Choroid plexus epithelial cell (primary cell): ENCODE measurements at places on chromosomes 5 and 9.

DNA sequence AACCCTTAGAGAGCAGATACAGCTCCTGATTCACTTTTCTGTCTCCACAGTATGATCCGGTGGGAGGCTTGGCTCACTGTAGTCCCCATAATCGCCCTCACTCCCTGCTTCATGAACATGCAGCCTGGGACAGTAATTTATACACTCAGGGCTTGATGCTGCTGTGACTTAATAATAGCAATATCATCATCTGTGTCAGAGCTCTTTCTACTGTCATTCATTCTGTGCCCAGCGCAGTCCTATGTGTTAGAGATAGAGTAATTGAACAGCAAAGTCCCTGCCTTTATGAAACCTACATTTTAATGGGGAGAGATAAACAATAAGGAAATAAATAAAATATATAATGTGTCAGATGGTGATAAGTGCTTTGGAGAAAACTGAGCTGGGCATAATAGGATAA, 2.8 kb upstream of the HEMGN start:
- DNase-seq: no peak

DNA sequence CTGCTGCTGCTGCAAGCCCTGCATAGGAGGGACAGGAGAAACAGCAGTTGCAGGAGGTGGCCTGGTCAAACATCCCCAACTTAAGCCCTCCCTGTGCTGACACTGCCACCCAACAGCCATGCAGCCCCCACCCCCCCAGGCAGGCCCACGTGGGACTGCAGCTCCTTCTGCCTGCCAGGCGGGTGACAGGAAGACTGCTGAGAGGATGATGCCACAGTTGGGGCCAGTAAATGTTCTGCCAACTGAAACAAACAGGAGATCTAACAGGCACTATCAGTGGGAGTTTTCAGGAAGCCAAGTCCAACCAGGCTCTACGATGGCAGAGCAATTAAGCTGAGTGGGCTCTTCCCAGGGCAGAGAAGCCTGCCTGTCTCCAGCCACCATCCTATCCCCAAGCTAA, 31.1 kb downstream of the DIRAS2 start:
- no peak for DNase-seq

DNA sequence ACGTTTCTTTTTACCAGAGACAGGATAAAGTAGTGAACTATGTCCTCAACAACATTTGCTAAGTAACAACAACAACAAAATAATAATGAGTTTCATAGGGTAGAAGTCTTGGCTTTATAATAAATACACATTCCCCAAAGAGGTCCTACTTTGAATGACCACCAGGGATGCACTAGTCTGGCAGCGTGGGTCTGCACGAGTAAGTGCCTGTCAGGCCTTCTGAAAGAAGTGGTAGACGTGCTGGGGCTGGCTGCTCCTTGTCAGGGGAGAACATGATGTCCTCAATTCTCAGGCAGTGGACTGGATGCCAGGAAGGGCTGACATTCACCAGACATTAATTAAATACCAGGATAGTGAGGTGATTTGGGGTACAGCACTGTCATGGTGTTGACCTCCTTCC, 331.1 kb downstream of the TMEM38B start:
- DNase-seq: no peak

GRCh38 chr9:127853312-127854183, 910 bp downstream of the ENG start:
- DNase-seq: peak; percentile 54

DNA sequence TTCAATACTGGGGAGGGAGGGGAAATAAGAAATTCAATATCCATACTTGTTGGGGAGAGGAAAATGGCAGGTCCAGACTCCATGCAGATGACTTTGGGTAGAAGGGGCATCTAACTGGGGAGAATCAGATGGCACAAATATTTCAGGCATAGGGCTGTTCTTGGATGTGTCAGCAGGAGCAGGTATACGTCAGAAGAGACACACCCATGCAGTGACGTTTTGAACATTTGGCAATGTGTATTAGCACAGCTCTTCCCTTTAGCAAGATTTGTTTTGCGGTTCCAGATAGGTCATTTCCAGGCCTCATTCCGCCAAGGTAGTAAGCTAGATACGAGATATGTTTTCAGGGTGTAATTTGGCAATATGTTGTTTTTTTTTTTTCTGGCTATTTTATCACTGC, 187.2 kb upstream of the CDH10 start:
- no peak for DNase-seq

DNA sequence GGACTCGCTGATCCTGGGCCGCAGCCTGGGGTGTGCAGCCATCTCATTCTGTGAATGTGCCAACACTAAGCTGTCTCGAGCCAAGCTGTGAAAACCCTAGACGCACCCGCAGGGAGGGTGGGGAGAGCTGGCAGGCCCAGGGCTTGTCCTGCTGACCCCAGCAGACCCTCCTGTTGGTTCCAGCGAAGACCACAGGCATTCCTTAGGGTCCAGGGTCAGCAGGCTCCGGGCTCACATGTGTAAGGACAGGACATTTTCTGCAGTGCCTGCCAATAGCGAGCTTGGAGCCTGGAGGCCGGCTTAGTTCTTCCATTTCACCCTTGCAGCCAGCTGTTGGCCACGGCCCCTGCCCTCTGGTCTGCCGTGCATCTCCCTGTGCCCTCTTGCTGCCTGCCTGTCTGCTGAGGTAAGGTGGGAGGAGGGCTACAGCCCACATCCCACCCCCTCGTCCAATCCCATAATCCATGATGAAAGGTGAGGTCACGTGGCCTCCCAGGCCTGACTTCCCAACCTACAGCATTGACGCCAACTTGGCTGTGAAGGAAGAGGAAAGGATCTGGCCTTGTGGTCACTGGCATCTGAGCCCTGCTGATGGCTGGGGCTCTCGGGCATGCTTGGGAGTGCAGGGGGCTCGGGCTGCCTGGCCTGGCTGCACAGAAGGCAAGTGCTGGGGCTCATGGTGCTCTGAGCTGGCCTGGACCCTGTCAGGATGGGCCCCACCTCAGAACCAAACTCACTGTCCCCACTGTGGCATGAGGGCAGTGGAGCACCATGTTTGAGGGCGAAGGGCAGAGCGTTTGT, 19.9 kb downstream of the PTGES2 start:
- DNase-seq: no peak

DNA sequence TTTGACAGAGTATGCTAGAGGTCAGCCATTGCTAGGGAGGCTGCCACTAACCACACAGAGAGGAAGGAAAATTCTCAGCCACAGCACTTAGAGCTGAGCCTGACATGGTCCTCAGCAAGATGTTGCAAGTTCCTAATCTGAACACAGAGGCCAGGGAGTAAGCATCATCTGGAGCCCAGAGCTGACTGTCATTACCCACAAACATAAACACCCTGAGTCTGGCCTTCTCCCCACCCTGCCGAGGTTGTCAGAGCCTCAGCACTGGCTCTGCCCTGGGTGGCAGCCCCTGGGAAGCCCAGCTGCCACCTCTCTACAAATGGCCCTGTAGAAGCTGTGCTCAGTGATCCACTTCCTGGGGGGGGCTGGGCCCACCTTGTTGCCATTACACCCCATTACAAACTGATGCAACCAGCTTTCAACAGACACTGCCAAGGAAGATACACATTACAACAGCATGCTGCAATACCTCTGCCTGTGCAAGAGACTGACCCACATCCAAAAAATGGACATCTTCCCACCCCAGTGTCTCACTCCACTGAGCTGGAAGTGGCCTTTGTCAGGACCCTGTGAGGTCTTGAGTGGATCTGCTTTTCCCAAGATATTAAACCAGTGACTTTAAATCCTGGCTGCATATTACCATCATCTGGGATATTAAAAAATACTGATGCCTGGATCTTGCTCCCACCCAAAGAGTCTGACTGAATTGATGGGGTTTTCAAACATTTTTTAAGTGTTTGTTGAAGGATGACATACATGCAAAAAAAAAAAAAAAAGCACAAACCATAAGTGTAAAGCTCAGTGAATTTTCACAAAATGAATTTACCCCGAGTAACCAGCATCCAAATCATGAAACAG, 33.0 kb downstream of the IRF1 start:
- peak; percentile 90 for DNase-seq

- peak; percentile 16 for DNase-seq
Observed at GRCh38 chr9:749716-750115, 91.8 kb upstream of the DMRT1 start.

- DNase-seq: no peak
Observed at GRCh38 chr5:170469414-170469813, 34.4 kb upstream of the KCNIP1 start.

GRCh38 chr5:141872496-141873356, 5.5 kb downstream of the PCDH1 start:
- no peak for DNase-seq

- no peak for DNase-seq
Observed at GRCh38 chr5:111345731-111346130, 121.5 kb downstream of the CAMK4 start.

DNA sequence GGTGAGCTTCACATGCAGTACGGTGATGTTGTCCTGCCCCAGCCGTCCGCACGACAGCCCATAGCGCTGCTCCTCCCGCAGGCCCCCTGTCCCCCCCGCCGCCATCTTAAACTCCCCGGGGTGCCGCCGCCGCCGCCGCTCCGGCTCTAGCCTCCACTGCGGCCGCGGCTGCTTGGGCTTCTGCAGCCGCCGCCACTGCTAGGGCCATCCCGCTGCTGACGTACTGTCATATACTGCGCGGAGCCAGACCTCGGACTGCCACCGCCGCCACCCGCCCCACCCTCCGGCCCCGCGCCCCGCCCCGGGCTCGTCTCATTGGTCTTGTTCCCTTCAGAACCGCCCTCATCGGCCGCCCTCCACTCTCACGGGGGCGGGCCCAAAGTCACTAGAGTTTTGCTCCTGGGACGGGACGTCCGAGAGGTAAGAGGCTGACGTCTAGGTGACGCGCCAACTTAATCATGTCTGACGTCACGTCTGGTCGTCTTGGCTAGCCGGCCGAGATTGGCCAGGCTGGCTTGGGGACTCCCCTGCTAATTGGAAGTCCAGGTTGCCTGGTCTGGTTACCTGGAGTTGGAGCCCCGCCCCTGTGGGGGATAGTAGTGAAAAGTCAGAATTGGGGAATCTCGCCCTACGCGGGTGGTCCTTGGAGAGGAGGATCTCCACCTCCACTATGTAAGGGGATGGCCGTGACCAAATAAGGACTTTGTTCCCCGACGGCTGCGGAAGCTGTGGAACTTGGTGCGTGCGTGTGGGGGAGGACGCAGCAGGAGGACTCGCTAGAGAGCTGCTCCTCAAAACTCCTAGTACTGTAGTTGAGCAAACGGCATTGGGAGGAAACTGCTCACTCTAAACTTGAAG, at the start of gene ELL2:
Gene ELL2, minus strand, starts transcription at position 235 of the 858 bp plus-strand sequence. Its CDS starts 130 bp downstream, at position 105.
- DNase-seq: peak; percentile 99

DNA sequence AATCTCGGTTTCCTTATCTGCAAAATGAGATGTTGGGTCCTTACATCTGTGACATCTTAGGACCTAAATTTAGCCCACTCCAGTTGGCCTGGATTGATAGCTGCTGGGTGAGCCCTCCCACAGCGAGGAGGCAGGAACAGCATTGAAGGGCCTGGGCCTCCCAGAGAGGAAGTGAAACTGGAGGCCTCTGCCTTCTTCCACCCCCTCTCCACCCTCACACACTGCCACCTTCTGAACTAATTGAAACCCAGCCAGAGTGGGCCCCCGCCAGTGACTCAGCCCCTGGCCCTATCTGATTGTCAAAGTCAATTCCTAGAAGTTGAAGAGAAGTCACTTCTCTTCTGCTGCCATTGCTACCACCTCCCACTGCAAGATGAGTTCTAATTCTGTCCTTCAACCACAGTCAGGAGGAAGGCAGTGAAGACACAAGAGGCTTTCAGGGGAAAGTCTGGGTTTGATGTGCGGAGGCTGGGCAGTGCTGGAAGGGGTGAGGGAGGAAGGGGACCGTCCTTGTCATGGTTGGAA, 55.2 kb upstream of the NEK6 start:
- DNase-seq: peak; percentile 26

- DNase-seq: peak; percentile 83
Observed at GRCh38 chr5:96601715-96602244, 60.4 kb upstream of the CAST start.

GRCh38 chr5:140590861-140591260, 26.2 kb downstream of the SLC35A4 start:
- no peak for DNase-seq

DNA sequence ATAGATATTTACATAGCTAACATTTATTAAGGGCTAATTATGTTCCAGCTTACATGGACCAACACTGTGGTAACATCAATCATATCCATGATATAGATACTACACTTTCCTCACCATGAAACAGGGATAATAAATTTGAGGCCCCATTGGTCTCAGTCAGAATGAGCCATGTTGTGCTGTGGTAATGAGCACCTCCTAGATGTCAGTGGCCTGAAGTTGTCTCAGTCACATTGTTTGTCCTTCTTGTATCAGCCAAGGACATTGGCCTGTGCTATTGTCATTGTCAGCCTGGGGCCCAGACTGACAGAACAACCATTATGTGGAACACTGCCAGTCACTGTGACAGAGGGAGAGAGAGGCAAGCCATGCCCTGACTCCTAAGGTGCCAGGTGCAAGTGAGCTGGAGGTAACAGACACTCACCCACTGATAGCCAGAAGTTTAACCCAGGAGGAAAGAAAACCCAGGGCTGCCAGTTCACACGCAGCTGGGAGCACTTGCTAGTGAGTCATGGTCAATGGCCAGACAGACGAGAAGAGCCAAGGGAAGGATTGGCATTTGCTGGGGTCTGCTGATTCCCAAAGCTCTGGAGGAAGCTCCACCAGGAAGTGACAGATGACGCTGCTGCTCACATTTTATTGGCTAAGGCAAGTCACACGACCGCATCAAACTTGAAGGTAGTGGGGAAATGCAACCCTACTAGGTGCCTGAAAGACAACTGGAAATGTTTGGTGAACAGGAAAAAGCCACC, 224.2 kb downstream of the MELK start:
- no peak for DNase-seq

DNA sequence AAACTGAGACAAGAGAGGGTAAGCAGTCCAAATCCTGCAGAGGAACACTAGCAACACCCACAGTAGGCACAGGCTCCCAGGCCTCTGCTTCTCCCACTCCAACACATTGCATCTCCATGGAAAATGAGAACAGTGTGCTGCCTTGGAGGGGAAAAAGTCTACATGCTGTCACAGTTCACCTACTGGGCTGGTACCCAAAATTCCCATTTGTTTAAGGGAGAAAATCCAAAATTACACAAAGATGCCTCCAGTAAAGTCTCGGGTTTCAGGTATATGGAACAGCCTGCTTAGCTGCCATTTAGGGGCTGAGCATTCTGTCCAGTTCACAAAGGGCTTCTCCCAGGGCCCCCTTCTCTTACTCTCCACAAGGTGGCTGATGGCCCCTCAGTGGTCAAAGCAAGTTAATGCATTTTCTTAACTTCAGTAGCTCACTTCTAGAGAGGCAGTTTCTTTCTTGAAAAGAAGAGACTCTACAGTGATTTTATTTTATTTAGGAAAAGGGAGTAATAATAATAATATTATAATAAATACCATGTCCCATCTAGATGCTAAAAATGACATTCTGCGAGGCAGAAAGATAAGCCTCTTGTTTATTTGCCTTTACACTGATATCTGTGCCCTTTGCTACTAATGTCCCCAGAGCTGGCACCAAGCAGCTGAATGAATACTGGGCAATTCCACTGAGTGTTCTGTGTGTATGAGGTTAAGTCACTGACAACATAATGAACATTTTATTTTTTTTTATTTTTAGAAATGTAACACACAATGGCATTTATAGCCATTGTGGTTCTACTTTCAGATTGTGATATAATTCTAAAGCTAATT, 89.4 kb downstream of the RGS7BP start:
- DNase-seq: peak; percentile 17

- DNase-seq: peak; percentile 77
Observed at GRCh38 chr9:86202338-86202882, 57.0 kb downstream of the C9orf153 start.
